ENCODE measurements at places on chromosomes 1 and 21.

- H3K27ac ChIP-seq = peak overlapping the region; percentile 95
- H3K4me3 ChIP-seq = peak overlapping the region; percentile 90
- H3K36me3 ChIP-seq = no peaks in the 10 kb centered on the region
- DNase-seq = no peak
- peaks cover 37% of the 10 kb centered on the region for H3K4me1 ChIP-seq
- H3K27me3 ChIP-seq = no peaks in the 10 kb centered on the region
Observed at GRCh38 chr1:84506729-84507453, 510 bp upstream of the GNG5 start.

GRCh38 chr1:15364740-15365139, 44.9 kb upstream of the EFHD2 start:
- H3K4me3 ChIP-seq = no peak overlapping the region
- DNase-seq = no peak
- no peaks in the 10 kb centered on the region for H3K4me1 ChIP-seq
- H3K36me3 ChIP-seq = no peaks in the 10 kb centered on the region
- no peak overlapping the region for H3K27ac ChIP-seq
- no peaks in the 10 kb centered on the region for H3K27me3 ChIP-seq

- no peak for DNase-seq
- H3K4me3 ChIP-seq = no peak overlapping the region
- no peaks in the 10 kb centered on the region for H3K4me1 ChIP-seq
- H3K36me3 ChIP-seq = no peaks in the 10 kb centered on the region
Observed at GRCh38 chr21:37047079-37047478, 25.8 kb downstream of the PIGP start.

GRCh38 chr1:71014178-71014579, 33.4 kb downstream of the PTGER3 start:
- H3K36me3 ChIP-seq = no peaks in the 10 kb centered on the region
- H3K4me3 ChIP-seq = no peak overlapping the region
- H3K27me3 ChIP-seq = no peaks in the 10 kb centered on the region
- H3K27ac ChIP-seq = no peak overlapping the region
- no peak for DNase-seq
- no peaks in the 10 kb centered on the region for H3K4me1 ChIP-seq

DNA sequence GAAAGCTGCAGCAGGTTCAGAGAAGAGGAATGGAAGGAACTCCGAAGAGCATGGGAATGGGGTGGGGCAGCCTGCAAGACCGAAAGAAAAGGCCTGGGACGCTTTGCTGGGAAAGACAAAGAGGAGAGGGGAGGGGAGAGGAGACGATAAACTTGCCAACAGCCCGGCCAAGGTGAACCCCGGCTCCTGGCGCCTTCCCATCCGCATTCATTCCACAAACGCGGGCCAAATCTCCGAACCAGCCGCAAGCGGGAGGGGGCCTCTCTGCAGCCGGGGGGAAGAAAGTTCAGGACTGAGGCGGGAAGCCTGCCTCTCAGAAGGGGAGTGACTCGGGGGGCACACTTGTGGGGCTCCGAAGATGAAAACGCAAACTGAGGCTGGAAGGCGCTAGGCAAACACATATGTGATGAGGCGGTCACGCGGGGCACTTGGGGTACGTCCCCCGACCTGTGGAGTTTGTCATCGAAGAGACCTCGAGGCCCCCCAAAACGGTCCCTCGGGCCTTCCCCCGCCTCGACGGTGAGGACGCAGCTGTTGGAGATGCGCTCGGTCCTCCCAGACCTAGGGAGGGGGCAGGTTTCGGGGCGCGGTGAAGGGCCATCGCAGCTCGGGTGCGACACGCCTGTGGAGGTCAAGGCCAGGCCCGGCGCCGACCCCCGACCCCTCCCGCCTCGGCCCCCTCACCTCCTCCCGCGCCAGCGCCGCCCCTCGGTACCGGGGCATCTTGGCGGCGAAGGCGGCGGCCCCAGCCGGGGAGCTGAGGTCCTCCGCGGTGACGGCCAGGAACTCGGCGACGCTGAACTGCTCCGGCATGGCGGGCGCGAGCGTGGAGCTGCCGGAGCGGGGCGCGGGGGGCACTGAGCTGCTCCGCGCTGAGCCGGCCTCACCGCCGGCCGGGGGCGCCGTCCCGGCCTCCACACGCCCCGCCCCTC, at the start of gene ASAP3:
Gene ASAP3 (minus strand): TSS at position 859 of the 932 bp plus-strand sequence. CDS start 46 bp downstream, at position 813.
- peak within 1 kb of the TSS; percentile 93 for H3K27ac ChIP-seq
- no peaks in the 10 kb centered on the region for H3K27me3 ChIP-seq
- peaks cover 33% of the 10 kb centered on the region for H3K4me1 ChIP-seq
- no peaks in the 10 kb centered on the region for H3K36me3 ChIP-seq

- peak within 1 kb of the TSS; percentile 54 for H3K4me3 ChIP-seq
- peak within 1 kb of the TSS; percentile 92 for H3K27ac ChIP-seq
- H3K4me1 ChIP-seq = peaks cover 87% of the 10 kb centered on the region
- no peaks in the 10 kb centered on the region for H3K36me3 ChIP-seq
Observed at GRCh38 chr1:1358433-1359271, at the start of gene MXRA8. TSS of gene MXRA8 (minus strand) at chr1:1358555. CDS start at chr1:1358504, 51 bp downstream.

GRCh38 chr1:57551476-57551875, 127.6 kb upstream of the DAB1 start:
- no peaks in the 10 kb centered on the region for H3K27me3 ChIP-seq
- H3K4me1 ChIP-seq = no peaks in the 10 kb centered on the region
- H3K27ac ChIP-seq = no peak overlapping the region
- no peaks in the 10 kb centered on the region for H3K36me3 ChIP-seq
- no peak overlapping the region for H3K4me3 ChIP-seq

- H3K36me3 ChIP-seq = no peaks in the 10 kb centered on the region
- DNase-seq = no peak
- H3K27me3 ChIP-seq = no peaks in the 10 kb centered on the region
Observed at GRCh38 chr1:89799495-89799894, 21.3 kb upstream of the LRRC8D start.

DNA sequence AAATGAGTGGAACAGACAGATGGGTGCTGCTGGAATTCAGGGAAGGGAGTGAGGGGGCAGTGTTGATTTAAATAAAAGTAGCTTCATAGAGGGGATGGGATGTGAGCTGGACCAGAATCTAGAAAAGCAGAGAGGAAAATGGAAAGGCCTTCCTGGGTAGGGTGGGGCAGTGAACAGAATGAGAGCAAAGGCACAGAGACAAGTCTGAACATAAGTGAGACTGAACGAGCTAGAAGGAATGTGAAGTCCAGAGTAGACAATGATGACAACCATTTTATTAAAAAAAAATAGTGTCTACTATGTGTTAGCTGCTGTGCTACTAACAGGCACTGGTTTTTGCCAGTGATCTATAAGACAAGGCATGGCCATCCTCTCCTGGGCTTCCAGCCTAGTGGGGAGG, 36.0 kb downstream of the ELK4 start:
- no peak overlapping the region for H3K27ac ChIP-seq
- no peak for DNase-seq
- no peak overlapping the region for H3K4me3 ChIP-seq
- H3K36me3 ChIP-seq = no peaks in the 10 kb centered on the region

- H3K4me1 ChIP-seq = peaks cover 23% of the 10 kb centered on the region
- no peaks in the 10 kb centered on the region for H3K27me3 ChIP-seq
- H3K27ac ChIP-seq = no peak overlapping the region
Observed at GRCh38 chr1:3451994-3452865, 2.2 kb upstream of the ARHGEF16 start.

- peak; percentile 81 for DNase-seq
- H3K36me3 ChIP-seq = no peaks in the 10 kb centered on the region
- H3K4me1 ChIP-seq = no peaks in the 10 kb centered on the region
- no peaks in the 10 kb centered on the region for H3K27me3 ChIP-seq
Observed at GRCh38 chr1:30035522-30036228, 687.7 kb downstream of the MATN1 start.

DNA sequence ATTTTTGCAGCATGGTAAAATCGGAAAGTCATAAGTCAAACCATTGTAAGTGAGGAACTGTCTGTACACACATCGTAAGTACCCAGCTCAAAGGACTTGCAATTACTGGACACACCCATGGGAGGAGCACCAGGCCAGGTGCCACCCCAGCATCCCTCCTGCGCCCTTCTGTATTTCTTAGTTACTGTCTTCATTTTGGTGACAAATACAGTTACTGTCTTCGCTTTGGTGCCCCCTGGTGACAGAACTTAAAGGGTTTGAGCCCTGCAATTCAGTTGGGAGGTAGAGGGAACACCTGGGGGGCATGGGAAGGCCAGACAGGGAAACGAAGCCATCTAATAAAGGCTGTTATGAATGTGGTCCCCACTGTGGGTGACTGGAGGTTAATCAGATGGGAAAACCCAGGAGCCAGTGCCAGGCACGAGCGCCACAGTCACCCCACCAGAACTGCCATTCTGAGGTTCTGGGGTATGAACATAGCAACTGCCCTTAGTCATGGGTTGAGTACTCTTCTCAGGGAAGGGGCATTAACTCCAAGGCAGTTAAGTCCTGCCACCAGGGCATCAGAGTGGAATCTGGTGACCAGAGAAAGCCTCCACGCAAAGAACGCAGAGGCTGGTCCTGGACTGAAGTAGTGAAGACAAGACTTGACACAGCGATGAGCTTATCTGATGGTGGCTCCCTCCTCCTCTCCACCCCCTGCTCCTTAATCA, 612.9 kb downstream of the PTPRU start:
- no peak overlapping the region for H3K4me3 ChIP-seq
- no peaks in the 10 kb centered on the region for H3K4me1 ChIP-seq
- no peaks in the 10 kb centered on the region for H3K27me3 ChIP-seq
- no peak for DNase-seq
- H3K27ac ChIP-seq = no peak overlapping the region

- no peaks in the 10 kb centered on the region for H3K4me1 ChIP-seq
- H3K27ac ChIP-seq = no peak overlapping the region
- DNase-seq = no peak
- H3K4me3 ChIP-seq = no peak overlapping the region
- no peaks in the 10 kb centered on the region for H3K27me3 ChIP-seq
Observed at GRCh38 chr1:177012342-177012925, 152.1 kb downstream of the ASTN1 start.

DNA sequence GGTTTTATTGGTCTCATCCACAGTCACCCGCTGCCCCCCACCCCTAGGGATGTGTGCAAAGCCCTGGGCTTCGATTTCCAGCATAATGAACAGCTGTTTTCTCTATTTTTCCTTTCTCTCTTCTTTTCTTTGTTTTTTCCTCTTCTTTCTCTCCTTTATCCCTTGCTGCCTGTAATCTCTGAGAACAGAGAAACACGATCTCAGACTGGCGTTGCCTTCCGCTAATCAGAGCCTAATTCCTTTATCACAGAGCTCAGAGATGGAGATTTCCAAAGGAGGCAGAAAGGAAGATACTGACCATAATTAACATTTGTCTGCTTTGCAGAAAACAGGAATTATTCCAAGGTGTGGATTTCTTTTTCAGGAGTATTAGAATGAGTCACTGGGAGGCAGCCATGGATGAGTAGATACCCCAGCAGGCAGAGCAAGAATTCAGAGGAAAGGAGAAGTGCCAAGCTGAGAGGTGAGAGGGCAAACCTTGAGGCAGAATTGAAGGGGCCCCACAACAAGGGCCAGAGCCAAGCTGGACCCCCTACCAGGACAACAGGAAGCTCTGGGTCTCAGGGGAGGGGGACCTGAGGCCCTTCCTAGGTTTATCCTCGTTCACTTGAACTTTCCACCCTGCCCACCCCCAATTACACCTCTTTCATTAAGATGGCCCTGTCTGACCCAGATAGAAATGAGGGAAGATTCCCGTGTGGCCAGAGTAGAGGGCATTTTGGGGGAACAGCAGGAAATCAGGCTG, 33.3 kb downstream of the MATN1 start:
- DNase-seq = no peak
- H3K4me1 ChIP-seq = peaks cover 67% of the 10 kb centered on the region
- no peak overlapping the region for H3K4me3 ChIP-seq
- no peaks in the 10 kb centered on the region for H3K36me3 ChIP-seq
